Stimulated activated CD8-positive, alpha-beta memory T cell treated with anti-CD3 and anti-CD28 coated beads, Interleukin-2, amount 100 ng/mL, for 1 hour (primary cell): ENCODE measurements at places on chromosomes 12 and 14.
A peak's percentile ranks its signal among the peaks of the same experiment; 100 is the strongest.

GRCh38 chr14:77068517-77069200 is 29.4 kb upstream of the CIPC start:
- DNase-seq, result no peak

- DNase-seq, result peak; percentile 21
Observed at GRCh38 chr12:96445691-96446583, 43.4 kb upstream of the CFAP54 start.

GRCh38 chr12:64824500-64825142 is at the start of gene TBC1D30:
TBC1D30 (plus strand) TSS chr12:64824647; CDS start chr12:64824880, 233 bp downstream.
- DNase-seq, result no peak

- no peak for DNase-seq
Observed at GRCh38 chr14:75697386-75697785, 36.3 kb downstream of the TTLL5 start.

DNA sequence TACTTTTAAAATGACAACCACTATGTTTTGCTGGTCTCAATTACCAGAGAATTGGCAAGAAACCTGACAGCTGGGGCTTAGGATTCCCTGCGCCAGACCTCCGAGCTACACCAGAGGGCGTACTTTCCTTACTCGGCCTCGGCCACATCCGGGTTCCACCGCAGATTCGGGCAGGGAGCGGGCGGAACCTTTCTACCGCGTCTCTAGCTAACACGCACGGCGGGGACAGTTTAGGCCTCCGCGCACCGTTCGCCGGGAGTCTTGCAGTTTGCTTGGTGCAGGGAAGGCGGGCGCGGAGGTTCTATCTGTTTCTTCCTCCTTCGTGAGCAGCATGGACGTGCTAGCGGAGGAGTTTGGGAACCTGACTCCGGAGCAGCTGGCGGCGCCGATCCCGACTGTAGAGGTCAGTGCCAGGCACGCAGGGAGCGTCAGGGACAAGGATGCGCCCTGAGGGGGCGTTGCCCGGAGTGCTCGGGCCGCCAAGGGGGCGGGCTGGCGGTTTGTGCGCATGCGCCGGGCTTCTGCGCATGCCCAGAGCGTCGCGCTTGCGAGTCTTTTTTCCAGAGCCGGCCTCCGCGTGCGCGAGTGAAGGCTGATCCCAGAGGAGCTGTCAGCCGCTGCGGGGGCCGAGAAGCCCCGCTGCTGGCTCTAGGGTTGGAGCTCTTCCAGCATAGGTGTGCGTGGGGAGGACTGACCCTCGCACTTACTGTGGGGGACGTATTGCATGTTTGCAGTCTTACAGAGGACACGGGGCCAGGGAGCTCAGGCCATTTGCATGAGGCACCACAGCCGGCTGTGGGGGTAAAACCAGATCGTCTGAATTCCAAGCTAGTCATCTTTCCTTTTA is at the start of gene POLR3B:
TSS of gene POLR3B (plus strand) at position 200 of the 847 bp plus-strand sequence. CDS start at position 332, 132 bp downstream.
- DNase-seq, result peak; percentile 87
